ENCODE measurements at places on chromosomes 2 and 18.
A peak's percentile ranks its signal among the peaks of the same experiment; 100 is the strongest.

DNA sequence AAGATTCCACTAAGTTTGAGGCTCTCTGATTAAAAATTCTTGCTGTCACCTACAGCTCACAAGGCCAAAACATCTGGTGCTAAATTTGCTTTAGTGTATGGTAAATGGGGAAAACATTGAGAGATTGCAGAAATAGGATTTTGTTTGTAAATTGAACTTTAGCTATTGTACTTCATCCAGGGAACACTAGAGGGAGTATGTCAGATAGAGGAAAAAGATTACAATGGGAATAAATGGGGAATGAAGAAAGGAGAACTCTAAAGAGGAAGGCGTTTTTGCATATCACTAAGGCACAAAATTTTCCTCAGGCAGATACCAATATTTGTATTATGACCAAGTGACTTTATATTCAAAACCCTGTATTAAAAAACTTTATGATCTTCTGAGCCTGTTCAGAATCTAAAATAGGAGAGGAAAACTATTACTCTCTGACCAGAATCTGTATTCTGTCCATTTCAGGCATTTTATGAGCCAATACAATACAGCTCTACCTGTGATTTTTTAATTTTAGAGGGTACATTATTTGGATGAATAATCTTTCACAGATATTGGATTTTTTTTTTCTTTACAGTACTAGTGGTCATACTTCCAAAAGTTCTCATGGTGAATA lies 52.3 kb upstream of the ITGB6 start:
- peak; percentile 37 for DNase-seq

- DNase-seq, result no peak
These were observed 693.4 kb upstream of the SYT4 start for GRCh38 chr18:43970656-43971055.

- DNase-seq, result peak; percentile 26
These were observed 30.6 kb upstream of the EPG5 start for GRCh38 chr18:45997700-45998151.

- no peak for DNase-seq
These were observed 14.2 kb upstream of the LIPG start for GRCh38 chr18:49547701-49548100.

- DNase-seq, result no peak
These were observed 18.6 kb downstream of the PRKD3 start for GRCh38 chr2:37306024-37306423.

GRCh38 chr18:48529796-48530195 lies 9.0 kb upstream of the CTIF start:
- no peak for DNase-seq

Data from CD4-positive, alpha-beta T cell treated with Interleukin-2 at 100 ng/mL for 4 hours (primary cell).